Kidney capillary endothelial cell (primary cell): ENCODE measurements at places on chromosomes 5 and 9.
A peak's percentile ranks its signal among the peaks of the same experiment; 100 is the strongest.

- DNase-seq, result no peak
These were observed 8.1 kb upstream of the ZBTB43 start for GRCh38 chr9:126796758-126797157.

DNA sequence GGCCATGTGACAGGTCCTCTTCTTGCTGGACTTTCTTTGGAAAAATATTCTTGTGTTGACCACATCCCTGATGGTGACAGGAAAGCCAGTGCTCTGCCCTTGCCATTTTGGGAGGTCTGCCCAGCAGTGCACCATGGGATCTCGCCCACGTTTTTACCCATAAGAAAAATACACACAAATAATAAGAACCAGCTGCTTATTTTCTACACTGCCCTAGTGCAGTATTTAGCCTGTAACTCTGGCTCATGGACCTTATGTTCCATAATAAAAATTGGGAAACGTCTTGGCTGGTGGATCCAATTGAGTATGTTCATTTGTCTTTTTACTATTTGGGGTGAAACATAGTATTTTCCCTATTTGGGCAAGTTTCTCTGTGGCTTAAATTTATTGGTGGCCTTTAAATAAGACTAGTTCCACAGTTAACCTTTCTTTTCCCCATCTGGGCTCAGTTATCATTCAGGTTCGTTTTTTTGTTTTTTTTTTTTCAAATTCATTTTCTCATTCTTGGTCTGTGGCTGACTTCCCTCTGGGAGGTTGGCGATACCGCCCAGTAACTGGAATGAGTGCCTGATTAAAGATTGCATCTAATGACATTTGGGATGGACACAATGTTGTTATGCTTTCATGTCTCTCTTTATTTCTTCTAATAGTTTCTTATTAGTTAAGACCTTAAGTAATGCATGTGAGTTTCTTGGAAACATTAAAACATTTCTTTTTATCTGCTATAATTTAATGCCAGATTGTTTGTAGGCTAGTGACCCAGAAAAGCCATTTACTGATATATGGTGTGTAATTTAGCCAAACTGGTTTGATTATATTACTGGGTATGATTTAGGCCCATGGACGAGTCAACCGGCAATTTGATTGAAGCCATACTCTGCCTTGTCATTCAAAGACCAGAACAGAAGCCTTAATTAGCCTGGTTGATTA is 163.7 kb downstream of the FGF10 start:
- no peak for DNase-seq

- no peak for DNase-seq
These were observed 417.2 kb downstream of the TLR4 start for GRCh38 chr9:118121361-118121760.

DNA sequence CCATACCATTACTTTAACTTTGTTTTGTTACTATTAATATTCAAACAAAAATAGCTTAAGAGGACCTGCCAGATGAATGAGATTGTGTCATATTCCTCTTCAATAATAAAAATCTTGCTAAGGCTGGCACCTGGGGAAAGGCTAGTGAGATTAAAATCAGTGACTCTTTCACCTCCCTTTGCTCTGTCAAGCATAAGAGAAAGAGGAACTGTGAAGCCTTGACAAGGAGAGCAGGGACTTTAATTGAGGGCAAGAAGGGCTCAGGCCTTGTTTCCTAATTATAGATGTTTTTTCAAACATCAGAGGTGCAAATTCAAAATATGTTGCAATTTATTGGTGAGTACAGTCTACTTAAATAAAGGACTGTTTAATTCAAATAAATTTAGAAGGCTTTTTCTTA is 91.7 kb downstream of the SPATA31D1 start:
- DNase-seq, result no peak

DNA sequence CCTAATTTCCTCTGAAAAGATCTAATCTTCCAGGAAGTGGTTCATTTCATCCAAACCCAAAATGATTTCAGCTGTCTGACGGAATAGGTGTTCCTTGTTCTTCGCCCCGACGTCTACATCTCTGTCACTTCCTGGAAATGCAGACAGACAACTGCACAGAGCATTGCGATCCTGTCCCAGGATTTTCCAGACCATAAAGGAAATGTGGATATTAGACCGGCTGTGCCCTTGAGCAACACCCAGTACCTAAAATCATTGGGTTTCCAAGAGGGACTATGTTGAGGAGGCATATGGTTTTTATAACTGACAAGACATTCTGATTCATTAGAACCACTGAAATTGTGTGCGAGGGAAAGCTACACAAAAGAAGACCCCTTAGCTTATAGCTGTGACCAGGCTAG is 74.2 kb downstream of the MSX2 start:
- DNase-seq, result no peak

- peak; percentile 71 for DNase-seq
These were observed 38.8 kb upstream of the STARD4 start for GRCh38 chr5:111551161-111551560.

GRCh38 chr5:14861123-14861765 is 10.3 kb downstream of the ANKH start:
- DNase-seq, result no peak

DNA sequence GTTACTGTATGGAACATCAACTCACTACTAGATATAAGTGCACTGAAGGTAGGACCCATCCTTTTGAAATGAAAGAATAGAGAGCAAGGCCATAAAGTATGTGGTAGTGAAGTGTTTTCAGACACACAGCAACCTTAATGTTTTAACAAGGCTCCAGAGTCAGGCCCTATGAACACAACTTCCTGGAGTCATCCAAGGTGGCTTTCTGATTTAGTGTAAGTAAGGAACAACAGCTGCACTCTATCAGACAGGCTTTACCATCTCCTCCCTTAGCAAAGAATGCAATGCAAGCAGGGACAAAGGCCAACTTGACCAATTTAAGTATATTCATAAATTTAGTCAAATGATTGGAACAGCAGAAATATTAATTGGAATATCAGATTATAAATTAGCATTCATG is 90.1 kb downstream of the MPDZ start:
- DNase-seq, result no peak

DNA sequence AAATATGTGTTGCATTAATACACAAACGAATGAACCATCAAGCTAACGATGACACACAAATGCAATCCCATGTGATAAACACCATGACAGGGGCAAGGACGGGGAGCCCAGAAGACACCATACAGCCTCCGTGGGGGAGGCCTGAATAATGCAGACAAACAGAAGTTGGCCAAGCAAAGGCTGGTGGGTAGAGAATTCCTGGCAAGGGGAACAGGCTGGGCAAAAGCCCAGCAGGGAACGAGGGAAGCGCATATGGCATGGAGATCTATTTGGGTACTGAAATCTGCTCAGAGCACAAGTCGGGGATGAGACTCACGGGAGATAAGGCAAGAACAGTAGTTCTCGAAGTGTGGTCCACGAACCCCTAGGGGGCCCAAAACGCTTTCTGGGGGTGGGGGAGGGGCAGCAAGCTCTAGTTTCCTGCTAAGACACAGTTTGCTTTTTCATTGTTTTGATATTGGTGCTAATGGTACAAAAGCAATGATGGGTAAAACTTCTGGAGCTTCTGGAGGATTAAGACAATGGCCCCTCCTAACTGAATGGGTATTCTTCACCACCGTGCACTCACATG is 42.9 kb upstream of the FBXW11 start:
- no peak for DNase-seq

DNA sequence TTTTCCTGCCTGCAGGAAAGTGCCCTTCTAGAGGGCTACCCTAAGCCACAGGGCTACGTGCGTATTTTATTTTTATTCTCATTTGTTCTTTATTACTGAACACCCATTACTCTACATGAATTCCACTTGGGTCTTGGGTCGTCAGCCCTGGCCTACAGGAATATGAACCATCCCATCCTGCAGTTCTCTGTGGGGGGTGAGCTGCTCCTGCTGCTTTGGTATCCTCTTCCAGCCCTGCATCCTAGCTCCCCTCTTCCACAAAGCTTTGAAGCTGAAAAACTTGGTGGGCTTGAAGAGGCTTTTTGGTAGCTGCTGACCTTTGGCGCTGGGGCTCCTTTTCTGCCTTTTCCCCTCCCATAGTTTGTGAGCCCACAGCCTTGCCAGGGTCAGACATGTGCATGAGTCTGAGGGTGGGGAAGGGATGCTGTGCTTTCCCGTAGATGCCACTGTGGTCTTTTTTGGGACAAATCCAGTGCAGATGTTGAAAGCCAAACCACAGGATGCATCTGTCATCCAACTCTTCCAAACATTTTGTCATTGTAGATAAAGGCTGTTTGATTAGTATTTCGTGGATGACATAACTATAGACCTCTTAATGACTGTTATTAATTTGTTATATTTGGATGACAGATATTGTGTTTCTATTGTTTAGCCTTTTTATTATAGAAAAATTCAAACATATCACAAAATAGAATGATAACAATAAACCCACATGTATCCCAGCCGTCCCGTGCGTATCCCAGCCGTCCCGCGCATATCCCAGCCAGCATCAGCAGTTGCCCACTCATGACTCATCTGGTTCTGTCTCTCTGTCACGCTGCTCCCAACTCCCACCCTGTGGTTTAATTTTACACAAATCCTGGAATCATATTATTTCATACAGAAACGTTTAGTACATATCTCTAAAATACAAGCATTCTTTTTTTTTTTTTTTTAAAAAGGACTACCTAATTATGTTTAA is 43.9 kb downstream of the SLC46A2 start:
- DNase-seq, result no peak

GRCh38 chr9:134323741-134324358 is 2.4 kb upstream of the RXRA start:
- no peak for DNase-seq

- peak; percentile 28 for DNase-seq
These were observed 79.8 kb downstream of the RICTOR start for GRCh38 chr5:38994324-38994927.

- DNase-seq, result no peak
These were observed 54.9 kb upstream of the GRAMD2B start for GRCh38 chr5:126368239-126368812.
